ENCODE measurements at places on chromosomes 7 and 10.

DNA sequence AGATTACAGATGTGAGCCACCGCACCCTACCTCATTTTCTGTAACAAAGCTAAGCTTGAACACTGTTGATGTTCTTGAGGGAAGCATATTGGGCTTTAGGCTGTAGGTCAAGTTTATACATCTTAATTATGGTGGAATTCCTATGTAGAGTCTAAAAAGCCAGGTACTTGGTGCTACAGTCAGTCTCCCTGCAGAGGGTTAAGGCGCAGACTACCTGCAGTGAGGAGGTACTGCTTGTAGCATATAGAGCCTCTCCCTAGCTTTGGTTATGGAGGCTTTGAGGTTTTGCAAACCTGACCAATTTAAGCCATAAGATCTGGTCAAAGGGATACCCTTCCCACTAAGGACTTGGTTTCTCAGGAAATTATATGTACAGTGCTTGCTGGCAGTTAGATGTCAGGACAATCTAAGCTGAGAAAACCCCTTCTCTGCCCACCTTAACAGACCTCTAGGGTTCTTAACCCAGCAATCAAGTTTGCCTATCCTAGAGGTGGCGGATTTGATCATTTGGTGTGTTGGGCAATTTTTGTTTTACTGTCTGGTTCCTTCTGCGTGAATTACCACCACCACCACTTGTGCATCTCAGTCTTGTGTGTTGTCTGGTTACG is 6.0 kb downstream of the PPIA start:
- no peak for DNase-seq

GRCh38 chr10:8060010-8060703 is 5.7 kb downstream of the GATA3 start:
- no peak for DNase-seq

DNA sequence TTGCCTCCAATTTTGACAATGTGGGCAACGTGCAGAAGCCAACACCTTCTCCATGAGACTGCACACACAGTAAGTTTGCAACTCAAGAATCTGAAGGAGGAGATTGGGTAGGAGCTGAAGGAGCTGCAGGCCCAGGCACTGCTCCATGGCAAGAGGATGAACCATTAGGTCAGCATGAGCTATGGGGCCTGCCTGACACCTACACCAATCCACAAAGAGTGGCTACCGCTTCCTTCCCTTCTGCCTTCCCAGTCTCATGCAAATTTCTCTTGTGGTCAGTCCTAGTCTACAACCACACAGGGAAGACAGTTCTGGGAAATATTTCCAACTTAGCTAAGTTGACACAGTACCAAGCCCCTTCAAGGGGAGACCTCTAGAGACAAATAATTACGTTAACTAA is 142.0 kb upstream of the ADO start:
- DNase-seq, result no peak

DNA sequence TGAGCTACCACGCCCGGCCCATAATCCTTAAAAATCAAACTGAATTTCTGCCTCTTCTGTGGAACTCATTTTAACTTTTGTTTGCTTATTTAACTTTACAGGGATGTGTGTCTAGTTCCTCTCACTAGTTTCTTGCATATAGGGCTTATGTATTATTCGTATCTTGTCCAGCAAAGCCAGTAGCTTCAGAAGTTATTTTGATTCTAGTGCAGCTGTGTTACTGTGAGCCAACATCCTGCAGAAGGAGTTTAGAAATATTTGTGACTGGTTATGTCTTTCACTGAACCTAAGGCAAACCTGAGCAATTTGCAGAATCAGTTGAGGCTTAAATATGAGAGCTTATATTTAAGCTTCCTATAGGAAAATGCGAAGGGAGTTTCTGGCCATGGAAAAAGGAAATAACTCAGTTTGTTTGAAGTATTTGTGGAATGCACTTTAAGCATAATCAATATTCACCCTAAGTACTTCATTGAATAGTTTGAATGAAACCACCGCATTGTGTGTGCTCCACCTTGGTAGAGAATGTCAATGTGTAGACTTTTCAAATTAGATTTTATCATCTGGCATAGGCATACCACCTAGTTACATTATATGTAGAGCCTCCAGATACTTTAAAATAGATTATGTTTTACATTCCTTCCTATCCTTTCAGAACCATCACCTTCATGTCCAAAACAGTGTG is 90.8 kb downstream of the MCU start:
- no peak for DNase-seq

DNA sequence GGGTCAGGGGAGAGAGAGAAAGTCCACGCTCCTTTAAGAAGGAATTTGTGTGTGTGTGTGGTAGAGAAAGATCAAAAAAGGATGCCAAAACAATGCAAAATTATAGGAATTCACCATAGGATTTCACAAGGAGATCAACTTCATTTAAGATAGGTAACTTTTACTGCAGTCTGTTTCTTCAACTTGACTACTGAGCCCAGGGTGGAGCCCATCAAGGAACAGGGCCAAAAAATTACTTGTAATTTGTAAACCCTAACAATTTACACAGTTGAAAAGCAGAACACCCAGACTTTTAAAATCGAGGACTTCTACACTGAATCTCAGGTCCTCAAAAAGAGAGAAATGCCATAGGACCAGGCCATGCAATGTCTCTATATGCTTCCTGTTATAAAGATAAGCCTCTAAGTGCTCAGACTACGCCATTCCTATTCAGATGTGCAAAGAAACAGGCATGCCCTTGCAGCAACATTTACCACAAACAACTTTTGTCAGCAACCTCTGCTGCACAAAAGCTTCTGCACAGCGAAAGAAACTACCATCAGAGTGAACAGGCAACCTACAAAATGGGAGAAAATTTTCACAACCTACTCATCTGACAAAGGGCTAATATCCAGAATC is 10.6 kb upstream of the GIMAP4 start:
- DNase-seq, result no peak

DNA sequence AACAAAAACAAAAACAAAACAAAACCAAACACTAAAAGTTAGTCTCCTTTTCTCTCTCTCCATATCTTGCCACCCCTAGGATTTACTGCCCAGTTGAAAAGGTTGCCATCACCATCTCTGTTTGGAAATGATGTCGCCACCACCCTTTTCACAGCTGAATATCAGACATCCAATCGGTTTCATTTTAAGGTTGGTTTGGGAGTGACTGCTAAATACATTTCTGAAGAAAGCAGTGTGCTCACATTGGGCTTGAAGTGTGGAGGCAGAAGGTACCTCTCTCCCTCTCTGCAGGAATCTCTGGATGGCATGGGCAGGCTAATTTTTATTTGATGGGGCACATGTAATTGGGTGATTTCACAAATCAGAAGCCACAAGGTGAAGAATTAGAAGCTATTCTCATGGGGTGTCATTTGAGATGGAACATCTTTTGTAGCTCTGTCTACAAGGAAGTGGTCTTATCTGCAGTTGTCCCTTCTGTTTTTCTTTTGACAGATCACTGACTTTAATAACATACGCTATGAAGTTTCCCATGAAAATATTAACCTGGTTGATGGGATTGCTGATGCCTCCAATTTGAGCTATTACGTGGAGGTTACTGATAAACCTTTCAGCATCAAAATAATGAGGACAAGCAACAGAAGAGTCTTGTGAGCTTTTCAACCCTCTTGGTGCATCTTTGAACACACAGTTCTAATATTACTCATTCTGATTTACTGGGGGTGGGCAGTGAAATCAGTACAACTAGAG is 20.1 kb downstream of the MGAM2 start:
- no peak for DNase-seq

- DNase-seq, result no peak
These were observed 10.4 kb downstream of the JCAD start for GRCh38 chr10:30048768-30049517.

- DNase-seq, result no peak
These were observed 35.7 kb downstream of the ZCCHC24 start for GRCh38 chr10:79409726-79410085.

- DNase-seq, result no peak
These were observed 109.9 kb downstream of the HECTD2 start for GRCh38 chr10:91519899-91520514.

DNA sequence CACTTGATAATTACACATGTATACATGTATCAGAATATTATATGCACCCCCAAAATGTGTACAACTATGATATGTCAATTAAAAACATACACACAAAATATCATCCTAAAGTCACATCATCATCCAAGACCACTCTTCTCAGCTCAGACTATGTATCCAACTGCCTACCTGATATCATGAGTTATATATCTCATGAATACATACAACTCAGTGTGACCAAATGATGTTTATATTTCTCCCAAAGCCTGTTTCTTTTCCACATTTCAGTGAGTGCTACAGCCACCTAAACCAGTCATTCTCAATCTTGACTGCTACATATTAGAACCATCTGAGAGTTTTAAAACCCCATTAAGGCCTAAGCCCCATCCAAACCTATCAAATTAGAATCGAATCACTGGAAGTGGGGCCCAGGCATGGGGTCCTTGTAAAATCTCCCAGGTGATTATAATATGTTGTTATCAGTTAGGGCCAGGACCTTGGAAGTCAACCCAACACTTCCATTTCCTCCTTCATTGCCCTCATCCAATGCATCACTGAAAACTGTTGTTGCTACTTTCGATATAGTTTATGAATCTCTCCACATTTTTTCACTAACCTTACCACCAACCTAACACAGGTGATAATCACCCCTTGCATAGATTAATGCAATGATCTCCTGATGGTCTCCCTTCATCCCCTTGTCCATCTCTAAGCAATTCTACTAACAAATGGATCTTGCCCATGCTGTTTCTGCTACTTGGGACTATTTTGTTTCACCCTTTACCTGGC is 53.8 kb upstream of the ITGB8 start:
- no peak for DNase-seq

- no peak for DNase-seq
These were observed 61.0 kb downstream of the STEAP1B start for GRCh38 chr7:22438994-22439393.

DNA sequence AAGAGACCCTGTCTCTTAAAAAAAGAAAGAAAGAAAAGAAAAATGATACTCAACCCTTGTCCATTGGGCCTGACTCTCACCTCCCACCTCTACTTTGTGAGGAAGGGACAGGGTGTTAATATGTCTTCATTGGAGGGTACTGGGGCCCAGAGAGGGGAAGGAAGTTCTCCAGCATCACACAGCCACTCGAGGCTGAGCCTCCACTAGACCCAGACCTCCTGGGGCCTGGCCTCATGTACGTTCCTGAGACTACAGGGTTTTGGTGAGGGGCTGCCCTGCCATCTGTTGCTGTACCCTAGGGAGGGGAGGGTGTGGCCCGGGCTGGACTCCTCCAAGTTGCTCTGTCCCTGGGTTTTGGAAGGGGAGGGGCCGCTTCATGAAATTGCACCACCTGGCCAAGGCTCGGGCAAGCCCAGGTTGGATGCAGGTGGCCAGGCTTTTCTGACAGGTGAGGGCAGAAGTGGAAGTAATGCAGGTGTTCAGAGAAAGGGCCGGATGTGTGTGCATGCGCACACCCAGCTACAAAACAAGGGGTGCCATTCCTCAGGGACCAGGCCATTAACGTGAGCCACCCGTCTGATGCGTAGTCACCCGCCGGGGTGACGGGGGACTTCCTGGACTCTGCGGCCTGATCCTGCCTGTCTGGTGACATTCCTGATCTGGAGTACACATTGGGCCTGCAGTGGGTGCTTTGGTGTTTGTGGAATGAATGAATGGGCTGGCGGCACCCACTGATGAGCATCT is 21.7 kb downstream of the GTF2IRD1 start:
- peak; percentile 77 for DNase-seq

- no peak for DNase-seq
These were observed 57.9 kb downstream of the CUX1 start for GRCh38 chr7:101875283-101875846.

GRCh38 chr7:7695111-7695817 is 23.1 kb downstream of the RPA3 start:
- no peak for DNase-seq

DNA sequence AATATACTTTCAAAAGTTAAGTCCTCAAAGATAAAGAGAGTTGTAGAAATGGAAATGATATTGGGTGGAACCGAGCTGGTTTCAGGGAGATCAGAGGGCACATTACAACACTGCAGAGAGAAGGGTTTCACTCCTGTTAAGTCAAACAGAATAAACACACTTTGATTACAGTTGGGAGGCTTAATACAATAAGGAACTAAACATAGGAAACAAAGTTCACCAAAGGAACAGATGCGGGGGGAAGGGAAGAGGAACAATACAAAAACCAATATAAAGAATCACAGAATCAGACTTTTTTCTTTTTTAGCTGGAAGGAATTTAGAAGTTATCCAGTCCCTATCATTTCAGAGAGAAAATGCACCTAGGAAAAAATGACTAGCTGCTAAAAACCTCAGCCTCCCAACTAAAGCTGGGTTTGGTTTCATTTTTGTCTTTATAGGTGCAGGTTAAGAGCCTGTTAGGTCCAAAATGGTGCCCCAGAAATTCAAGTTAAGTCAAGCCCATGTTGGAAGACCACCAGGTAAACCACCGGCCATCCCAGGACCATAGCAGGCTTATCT is 81.9 kb downstream of the DNMBP start:
- DNase-seq, result no peak

- DNase-seq, result no peak
These were observed 202.6 kb upstream of the NRP1 start for GRCh38 chr10:33537066-33537465.

DNA sequence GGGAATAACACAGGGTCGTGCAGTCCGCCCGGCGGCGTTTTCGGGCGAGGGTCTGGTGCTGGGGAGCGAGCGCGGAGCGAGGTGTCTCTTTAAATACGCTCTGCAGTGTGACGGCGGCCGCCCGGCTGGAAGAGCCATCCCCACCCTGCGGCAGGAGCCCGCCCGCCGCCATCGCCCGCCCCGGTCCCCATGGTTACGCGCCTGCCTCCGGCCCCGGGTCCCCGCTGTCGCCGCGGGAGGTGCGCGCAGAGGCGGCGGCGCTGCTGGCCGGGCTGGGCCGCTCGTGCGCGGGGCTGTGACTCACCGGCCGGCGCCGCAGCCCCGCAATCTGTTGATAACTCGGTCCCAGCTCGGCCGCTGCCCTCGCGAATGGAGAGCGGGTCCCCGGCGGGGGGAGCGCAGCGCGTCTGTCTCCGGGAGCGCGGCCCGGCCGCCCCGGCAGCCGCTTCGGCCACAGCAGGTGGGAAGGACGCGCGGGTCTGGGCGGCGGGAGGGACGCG is at the start of gene ADGRA1:
ADGRA1 (plus strand) TSS at position 246 of the 500 bp plus-strand sequence. CDS start 986 bp downstream, outside the sequence.
- DNase-seq, result no peak

DNA sequence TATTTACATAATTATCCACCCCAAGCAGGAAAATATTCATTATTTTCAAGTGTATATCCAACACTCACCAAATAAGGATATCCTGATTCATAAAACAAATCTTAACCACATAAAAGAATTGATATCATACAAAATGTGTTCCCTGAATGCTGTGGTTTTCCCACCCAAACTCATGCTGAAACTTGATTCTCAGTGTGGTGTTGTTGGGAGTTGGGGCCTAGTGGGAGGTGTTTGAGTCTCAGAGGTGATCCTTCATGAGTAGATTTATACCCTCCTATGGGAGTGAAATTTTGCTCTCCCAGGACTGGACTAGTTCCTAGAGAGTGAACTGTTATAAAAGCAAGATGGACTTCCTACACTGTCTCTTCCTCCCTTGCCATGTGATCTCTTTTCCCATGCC is 1028.3 kb downstream of the SORCS1 start:
- DNase-seq, result no peak

- DNase-seq, result no peak
These were observed 15.5 kb downstream of the TLX1 start for GRCh38 chr10:101146392-101147251.
